Vagina (tissue), 2 donors: ENCODE measurements at places on chromosomes 5 and 9. TPM values are rescaled to one million over a fixed set of nuclear protein-coding genes. Genes with fewer than 3 reads are reported as not detected.
A peak's percentile ranks its signal among the peaks of the same experiment; 100 is the strongest.

DNA sequence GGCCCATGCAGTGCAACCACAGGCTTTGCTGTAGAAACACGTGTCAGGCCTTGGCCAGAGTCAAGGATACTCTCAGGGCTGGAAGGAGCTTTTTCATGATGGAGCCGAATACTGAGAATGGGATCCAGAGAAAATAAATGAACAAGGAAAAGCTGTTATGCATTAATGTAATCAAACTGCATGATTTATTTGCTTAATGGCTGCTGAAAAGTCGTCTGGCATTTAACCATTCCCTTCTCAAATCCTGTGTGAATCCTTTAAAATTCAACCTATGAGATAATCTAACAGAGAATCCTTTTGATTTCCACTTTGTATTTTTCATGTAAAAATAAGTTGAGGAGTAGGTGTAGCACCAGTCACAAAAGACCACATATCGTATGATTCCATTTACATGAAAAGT is 24.1 kb upstream of the GNA14 start:
- no peak for DNase-seq

DNA sequence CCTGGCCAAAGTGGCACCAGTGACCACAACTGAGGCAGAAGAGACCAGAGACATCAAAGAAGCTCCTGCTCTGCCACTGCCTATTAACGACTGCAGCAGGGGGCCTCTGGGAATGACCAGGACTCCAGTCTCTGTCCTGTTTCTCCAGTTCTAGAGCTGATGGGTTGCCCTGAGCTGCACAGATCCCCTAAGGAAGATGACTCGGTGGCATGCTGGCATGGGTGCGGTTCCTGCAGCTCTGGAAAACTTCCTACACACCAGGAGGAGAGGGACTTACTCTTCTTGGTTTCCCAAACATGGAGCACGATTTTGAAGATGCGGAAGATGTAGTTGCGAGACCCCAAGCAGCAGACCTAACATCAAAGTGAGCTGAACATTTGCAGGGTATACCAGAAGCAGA is 2.7 kb downstream of the SLIT3 start:
- no peak for DNase-seq

DNA sequence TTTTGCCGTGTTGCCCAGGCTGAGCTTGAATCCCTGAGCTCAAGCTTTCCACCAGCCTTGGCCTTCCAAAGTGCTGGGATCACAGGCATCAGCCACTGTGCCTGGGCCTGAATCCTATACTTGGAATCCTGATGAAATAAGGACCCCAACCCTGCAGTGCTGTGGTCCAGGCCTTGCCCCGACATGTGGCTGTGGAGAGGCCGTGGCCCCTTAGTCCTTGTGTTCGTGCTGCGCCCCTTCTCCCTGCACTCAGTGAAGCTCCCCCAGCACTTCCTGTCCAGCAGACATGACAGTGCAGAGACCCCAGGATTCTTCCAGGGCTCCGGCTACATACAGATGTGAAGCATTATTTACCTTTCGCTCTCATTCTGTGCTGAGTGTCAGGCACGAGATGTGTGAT is 52.9 kb downstream of the EHMT1 start:
- DNase-seq: no peak

- no peak for DNase-seq
Observed at GRCh38 chr5:54524704-54525103, 7.1 kb downstream of the SNX18 start.

- DNase-seq: no peak
Observed at GRCh38 chr5:39760385-39761198, 335.8 kb upstream of the DAB2 start.

DNA sequence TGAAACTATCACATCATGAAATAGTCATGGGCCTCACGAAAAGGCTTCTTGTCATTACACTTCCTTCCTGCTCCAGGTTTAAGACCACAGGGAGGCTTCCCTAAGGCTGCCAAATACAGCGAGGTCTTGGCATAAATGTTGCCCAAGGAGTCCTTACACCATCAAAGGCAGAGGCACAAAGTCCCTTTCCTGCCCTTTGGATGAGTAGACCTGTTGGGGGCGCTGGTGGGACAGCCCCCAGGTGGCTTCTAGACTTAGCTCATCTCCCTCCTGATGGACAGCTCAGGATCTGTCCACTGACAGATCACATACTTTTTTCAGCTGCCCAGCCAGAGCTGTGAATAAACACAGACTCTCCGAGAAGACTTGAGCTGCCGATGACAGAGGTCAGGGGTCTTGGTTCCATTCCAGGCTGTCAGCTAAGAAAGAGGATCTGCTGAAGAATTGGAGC is 15.5 kb upstream of the MEGF9 start:
- DNase-seq: no peak

GRCh38 chr5:139368613-139369012 is 14.5 kb downstream of the SLC23A1 start:
- no peak for DNase-seq

DNA sequence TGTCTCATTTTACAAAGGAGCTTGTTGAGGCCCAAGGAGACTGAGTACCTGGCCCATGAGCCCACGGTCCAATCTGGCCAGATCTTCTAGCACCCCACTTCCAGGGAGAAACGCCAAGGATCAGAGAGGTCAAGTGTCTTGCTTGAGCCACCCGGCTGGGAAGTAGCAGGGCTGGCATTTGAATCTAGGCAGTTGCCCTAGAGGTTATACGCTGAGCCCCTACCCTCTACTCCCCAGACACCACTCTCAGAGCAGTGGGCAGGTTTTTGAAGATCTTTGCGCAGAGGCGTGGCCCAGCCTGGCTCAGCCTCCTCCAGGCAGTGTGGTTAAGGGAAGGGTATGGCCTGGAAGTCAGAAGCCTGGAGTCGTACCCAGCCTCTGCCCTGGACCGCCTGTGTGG is 5.8 kb upstream of the NUP214 start:
- DNase-seq: no peak

GRCh38 chr9:98854266-98854665 is 46.8 kb downstream of the GALNT12 start:
- DNase-seq: no peak

DNA sequence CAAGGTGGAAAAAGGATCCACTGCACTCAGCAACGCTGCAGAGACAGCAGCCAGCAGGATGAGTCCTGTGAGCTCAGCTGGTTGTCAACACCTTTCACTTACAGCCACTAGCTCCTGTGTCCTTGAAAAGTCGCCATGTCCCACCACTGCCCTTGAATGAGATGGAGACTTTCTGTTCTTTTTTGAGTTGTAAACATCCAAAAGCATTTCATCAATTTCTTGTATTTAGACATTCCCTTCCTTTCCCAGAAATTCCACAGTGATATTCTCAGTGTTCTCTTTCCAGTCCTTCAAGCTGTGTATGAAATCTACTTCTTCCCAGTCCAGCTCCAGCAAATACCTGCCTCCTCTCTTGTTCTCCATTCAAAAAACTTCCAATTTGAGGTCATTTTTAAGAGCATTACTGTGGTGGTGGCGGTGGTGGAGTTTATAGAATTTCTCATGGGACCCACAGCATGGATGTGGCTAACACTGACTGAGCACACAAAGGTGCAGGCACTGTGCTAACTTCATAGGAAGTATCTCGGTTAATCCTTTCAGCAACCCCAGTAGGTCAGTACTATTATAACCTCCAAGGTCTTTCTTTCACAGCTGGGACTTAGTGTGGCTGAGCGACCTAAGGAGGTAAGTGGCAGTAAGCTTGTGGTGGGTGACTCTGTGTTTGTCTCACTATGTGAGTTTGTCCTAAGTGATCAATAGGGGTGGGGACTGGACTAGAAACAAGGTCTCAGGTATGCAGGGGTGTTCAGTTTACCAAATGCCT is 15.0 kb upstream of the GPX3 start:
- no peak for DNase-seq

- DNase-seq: no peak
Observed at GRCh38 chr9:23493219-23493618, 332.8 kb downstream of the ELAVL2 start.

GRCh38 chr9:92965061-92965758 is 17.9 kb downstream of the FGD3 start:
- peak; percentile 91 for DNase-seq

GRCh38 chr9:76576344-76576743 is 117.4 kb downstream of the GCNT1 start:
- DNase-seq: no peak

GRCh38 chr9:106964329-106964728 is 101.4 kb downstream of the ZNF462 start:
- no peak for DNase-seq

DNA sequence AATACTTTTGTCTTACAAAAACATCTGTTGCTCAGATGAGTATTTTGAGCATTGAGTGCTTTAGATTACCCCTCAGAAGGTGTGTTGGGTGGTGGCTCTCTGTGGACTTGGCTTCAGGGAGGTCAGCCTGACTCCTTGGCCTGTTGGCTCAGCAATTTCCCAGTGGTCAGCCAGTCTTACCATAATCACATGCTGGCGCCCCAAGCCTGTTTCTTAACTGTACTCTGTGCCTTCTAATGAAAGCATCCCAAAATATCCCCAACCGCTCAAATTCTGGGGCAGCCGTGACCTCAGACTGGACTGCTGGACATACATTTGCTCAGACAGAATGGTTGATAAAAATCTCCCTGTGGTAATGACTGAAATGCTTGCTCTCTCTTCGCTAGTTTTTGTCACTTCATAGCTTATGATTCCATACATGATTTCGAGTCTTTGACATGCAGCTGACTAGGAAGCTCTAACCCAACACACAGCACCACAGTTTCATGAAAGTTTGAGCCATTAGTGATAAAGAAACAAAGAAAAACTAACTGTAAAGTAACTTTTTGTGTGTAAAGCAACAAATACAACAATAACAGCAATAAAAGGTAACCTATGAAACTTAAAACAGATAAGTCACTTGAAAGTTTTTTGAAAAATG is 562.2 kb upstream of the MEF2C start:
- DNase-seq: no peak

The NUTM2F gene
- total RNA-seq: not detected

The SHISAL2B gene
- total RNA-seq: not detected

The PTGS1 gene
- 12.0 TPM for total RNA-seq

The CTXN3 gene
- not detected for total RNA-seq

The CCL19 gene
- 3.7 TPM for total RNA-seq

The CYFIP2 gene
- 27.7 TPM for total RNA-seq

The SLC46A2 gene
- not detected for total RNA-seq
